ENCODE measurements at places on chromosomes 4 and X.

- DNase-seq, result no peak
Observed at GRCh38 chr4:90025248-90025647, 101.9 kb upstream of the CCSER1 start.

GRCh38 chr4:77145842-77146185 lies 11.2 kb upstream of the CCNG2 start:
- DNase-seq, result no peak

DNA sequence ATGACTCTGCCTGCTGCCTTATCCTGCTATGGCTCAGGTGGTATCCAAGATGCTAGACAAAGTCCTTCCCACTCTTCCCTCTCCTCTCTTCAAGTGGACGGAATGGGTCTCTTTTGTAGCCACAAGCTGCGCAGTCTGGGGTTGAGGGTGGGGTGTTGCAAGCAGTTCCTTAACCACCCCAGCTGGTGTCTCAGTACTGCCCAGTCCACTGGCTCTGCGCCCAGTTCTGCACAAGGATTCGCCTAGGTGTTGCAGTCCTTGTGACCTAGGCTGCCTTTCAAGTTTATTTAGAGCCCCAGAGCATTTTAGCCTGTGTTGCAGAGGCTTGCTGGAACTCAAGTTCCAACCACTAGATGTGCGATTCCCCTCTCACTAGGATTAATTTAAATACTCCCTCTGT lies 120.7 kb downstream of the NEXMIF start:
- DNase-seq, result no peak

DNA sequence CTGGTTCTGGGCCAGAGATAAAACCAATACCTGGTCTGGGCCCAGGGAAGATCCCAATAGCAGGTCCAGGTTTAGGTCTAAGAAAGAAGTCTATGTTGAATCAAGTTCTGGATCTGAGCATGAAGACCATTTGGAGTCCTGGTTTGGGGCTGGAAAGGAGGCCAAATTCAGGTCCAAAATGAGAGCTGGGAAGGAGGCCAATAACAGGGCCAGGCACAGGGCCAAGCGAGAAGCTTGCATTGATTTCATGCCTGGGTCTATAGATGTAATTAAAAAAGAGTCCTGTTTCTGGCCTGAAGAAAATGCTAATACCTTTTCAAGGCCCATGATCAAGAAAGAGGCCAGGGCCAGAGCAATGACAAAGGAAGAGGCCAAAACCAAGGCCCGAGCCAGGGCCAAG lies 3.4 kb downstream of the GPRASP1 start:
- no peak for DNase-seq

- peak; percentile 28 for DNase-seq
Observed at GRCh38 chrX:31445542-31445941, 373.7 kb upstream of the FTHL17 start.

- no peak for DNase-seq
Observed at GRCh38 chr4:38377195-38377594, 286.8 kb upstream of the KLF3 start.

GRCh38 chr4:145808021-145808650 lies 128.2 kb downstream of the C4orf51 start:
- DNase-seq, result peak; percentile 92

DNA sequence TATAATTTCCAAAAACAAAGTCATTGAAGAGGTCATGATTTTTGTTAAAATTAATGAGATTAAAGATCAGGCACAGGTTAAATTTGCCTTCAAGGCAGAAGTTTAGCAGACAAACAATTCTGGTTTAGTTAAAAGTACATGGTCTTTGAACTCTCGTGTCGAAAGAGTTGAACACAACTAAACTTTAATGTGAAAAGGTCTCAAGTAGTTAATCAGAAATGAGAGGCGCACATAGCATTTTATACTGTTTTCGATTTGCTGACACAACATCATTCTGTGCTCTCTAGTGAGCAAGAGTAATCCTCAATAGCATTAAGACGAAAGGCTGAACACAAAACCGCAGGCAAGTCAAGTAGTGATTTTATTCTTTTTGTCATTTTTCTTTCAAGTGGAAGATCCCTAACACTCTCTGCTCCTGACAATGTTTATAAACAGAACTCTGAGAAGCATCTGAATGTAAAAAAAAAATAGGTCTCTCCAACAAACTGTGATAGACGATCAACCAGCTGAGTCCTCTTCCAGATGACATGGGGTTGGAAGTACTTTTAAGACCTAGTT lies 49.8 kb downstream of the SH3RF1 start:
- no peak for DNase-seq

DNA sequence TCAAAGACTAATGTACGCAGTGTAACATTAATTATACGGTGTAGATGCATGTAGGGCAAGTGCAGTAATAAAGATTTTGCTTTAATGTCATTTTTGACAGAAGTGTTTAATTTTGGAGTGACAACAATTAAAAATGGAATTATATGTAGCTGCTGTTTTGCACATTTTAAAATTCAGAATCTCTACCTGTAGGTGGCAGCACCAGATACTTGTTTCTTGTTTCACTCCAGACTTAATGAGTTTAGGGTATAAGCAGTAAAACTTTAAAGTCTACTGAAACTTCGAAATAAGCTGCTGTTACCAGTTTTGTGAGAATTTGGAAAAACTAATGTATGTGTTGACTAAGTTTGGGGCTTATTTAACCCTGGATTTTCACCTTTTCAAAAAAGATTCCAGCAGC lies 144.9 kb downstream of the POLA1 start:
- DNase-seq, result peak; percentile 29

GRCh38 chr4:147173797-147174432 lies 228.3 kb upstream of the TTC29 start:
- no peak for DNase-seq

DNA sequence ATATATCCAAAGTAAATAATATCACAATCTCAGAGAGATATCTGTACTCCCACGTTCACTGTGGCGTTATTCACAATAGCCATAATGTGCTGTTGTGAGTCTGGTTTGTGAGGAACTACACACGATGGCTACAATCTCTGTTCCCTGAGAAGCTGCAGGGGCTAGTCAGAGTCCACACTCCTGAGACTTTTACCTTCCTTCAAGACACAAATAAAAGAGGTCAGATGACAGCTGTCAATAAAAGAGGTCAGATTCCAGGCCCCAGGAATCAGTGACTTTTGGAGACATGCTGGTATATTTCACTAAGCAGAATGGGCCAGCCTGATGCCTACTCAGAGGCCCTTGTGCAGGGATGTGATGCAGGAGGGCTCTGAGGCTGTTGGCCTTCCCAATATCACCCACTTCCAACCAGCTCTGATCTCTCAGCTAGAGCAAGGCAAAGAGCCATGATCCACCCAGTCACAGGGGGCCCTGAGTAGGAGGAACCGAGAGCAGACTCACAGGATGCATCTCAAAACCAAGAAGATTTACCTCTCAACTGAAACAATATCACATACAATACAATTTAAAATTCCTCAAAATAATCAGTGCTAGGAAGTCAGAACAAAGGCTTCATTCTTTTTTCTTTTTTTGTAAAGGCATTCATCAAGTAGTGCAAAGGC lies 13.8 kb downstream of the FRYL start:
- no peak for DNase-seq

- no peak for DNase-seq
Observed at GRCh38 chr4:81785338-81785737, 313.6 kb upstream of the RASGEF1B start.

Measured in fibroblast of skin of scalp (primary cell).